ENCODE measurements at places on chromosomes 3 and 15.

GRCh38 chr3:99686469-99686868 lies 48.1 kb downstream of the COL8A1 start:
- DNase-seq: no peak

DNA sequence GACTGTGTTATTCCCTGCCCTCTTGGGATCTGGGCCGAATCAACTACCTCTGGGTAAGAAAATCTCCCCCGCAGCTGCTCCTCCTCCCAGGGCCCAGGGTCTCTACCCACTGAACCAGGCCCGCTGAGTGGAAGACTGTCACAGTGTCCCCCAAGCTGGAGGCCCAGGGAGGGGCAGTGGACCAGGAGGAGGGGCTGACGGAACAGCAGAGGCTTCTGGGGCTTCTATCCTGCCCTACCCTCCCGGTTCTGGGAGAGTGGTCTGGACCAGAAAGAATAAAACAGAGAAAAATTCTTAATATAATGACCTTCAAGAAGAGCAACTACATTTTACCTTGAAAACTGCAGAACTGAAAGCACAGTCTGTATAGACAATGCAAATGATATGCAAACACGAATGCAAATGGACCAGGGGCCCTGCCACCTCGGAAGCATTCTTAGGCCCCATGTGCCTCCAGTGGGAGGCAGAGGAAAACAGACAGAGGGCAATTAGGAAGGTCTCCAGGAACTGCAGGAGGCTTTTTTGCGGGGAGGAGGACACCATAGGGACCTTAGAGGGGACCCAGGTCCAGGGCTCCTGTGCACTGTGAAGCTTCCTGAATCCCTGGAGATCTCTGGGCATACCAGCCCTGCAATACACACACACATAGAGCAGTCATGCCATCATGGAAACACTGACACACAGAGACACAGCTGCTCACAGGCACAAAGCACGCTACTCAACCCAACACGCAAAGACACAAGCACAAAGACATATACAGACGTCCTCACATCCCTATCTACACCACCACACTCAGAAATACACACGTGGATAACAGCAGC lies 12.3 kb downstream of the MEGF11 start:
- DNase-seq: no peak

DNA sequence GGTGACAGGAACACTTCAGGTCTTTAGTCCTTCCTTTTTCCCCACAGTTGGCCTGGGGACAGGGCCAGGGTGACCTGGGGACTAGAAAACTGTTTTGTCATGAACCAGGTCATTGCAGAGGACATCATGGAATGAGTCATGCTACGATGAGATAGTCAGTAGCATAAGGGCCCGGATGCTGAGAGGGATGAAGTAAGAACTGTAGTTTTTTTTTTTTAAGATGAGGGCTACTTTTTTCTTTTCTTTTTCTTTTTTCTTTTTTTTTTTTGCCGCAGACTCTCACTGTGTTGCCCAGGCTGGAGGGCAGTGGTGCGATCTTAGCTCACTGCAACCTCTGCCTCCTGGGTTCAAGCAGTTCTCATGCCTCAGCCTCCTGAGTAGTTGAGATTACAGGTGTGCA lies 8.0 kb downstream of the MAP2K5 start:
- DNase-seq: no peak

- DNase-seq: no peak
Observed at GRCh38 chr3:98945101-98945524, 43.6 kb upstream of the DCBLD2 start.

GRCh38 chr15:67927501-67928168 lies 87.8 kb upstream of the RNU6-1 start:
- no peak for DNase-seq

GRCh38 chr3:16765661-16766060 lies 119.1 kb upstream of the PLCL2 start:
- DNase-seq: no peak

DNA sequence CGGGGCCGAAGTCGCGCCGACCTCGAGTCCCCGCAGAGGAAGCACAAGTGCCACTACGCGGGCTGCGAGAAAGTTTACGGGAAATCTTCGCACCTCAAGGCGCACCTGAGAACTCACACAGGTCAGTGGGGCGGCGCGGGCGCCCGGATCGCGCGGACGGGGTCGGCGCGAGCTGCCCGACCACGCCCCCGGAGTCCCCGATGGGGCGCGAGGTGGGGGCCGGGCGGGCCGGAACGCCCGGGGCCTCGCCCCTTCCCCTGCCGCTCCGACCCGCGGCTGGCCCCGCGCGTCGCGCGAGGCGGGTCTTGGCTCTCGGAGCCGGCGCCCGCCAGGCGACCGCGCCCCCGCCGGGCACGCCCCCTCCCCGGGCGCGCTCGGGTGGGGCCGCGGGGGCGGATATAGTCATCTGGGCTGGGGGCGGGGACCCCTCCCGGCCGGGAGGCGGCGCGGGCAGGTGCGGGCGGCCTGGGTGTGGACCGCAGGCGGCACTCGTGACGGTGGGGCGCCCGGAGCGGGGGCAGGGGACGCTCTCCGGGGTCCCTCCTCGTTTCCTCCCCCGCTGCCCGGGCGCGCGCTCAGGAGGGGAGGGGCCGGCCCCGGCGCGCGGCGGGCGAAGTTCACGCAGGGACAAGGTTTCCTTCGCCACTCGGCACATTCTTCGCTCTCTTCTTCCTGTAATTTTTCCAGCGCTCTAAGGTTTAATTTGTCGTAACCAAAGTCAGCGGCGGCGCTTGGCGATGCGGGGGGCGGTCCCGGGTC lies 1.2 kb downstream of the KLF13 start:
- DNase-seq: no peak
